ENCODE measurements at places on chromosomes 7 and 10. TPM values are rescaled to one million over a fixed set of nuclear protein-coding genes. Genes with fewer than 3 reads are reported as not detected.

DNA sequence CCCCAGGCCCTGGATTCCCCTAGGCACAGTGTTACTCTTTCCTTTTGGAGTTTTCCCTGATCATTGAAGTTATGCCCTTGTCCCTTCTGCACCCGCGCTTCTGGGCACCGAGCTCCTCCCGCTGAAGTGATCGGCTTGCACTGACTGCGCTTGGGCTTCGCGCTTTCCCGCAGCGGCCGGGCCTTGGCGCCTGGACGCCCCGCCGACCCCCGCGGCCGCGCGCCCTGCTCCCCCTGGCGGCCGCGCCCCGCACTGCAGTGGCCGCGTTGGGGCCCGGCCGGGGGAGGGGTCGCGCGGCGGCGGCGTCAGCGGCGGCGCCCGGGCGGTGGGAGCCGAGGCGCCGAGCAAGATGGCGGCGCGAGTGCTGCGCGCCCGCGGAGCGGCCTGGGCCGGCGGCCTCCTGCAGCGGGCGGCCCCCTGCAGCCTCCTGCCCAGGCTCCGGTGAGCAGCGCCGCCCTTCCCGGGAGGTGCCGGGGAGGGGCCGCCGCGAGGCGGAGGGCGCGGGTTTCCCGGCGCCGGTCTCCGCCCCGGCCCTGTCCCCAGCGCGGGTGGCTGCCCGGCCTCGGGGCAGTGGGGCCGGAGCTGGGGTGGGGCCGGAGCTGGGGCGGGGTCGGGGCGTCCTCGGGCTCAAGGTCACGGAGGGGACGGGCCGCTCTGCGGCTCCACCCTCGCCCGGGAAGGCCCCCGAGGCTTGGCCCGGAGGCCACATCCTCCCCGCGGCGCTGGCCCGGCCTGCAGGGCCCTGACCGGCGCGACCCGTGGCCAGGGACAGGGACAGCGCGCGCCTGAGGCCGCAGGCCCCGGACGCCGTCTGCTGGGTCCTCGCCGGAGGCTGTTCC is at the start of gene NIPSNAP2:
NIPSNAP2 (plus strand) TSS at position 325 of the 839 bp plus-strand sequence; CDS start at position 350, 25 bp downstream.
- DNase-seq = peak; percentile 81

DNA sequence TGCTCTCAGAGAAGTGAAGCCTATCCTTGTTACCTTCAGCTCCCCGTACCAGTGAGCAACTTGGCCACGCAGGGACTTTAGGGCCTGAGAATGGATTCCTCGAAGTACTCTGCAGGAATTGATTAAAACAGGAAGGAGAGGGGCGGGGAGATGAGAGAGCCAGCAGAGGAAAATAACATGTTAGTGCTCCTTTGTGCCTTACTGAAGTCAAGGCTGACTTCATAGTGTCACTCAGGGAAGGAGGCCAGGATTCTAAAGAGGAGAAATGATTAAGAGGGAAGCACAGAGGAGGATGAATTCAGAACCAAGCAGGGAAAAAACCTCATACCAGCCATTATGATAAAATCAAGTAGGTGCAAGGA is 195.6 kb upstream of the RHOBTB1 start:
- DNase-seq = no peak

DNA sequence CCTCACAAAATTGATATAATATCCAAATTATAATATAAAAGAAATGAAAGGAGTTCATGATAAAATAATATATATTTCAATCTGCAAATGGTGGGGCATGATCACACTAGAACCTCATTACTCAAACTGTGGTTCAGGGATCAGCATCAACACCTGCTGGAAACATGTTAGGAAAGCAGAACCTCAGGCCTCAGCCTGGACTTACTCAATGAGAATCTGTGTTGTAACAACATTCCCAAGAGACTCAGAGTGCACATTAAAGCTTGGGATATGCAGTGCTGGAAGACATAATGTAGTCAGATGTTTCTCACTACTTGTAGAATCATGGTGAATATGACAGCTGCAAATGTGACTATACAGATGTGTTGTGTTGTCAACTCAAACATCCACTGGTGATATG is 81.7 kb upstream of the ITPRID1 start:
- no peak for DNase-seq

SPAG6 gene
- not detected for total RNA-seq

CDNF gene
- 1.6 TPM for total RNA-seq

DNA sequence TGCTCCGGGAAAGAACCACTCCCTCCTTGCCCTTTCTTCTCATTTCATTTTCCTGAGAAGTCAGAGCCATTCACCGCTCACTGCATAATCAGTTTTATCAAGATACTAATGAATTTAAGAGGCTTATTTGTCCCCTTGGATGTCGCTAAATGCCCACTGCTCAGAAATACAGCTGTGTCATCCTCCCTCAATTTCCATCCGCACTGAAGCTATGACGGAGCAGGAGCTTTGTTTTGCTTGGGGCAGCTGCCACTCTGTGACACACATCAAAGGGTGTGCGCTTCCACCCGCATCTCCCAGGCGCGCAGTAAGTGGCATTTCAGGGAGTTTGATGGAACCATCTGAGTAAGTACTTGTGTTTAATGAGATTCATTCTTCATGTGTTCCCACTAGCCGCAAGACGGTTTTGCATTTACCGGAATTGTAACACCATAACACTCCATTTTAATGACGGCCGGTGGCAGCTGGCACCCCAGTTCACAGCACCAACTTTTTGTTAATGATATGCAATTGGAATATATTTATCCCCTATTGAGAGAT is 103.8 kb upstream of the PARD3 start:
- no peak for DNase-seq

DNA sequence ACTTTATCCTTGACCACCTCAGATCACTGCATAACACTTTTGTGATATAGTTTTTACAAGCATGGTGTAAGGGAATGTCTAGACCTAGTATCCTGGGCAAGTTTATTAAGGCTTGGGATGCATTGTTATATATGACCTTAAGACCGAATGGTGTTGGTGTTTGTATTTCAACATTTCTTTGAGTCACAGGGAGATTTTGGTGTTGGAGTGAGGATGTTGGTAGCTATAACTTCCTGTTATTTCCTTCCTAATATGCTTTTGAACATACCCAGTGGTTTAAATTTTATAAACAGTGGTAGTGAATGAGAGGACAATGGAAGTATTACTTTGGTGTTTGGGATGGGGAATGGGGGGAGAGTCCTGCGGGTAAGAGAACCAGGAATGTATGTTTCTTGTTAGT is 2.6 kb downstream of the EXOC4 start:
- DNase-seq = no peak

GRCh38 chr7:18425227-18425626 is 70.3 kb upstream of the HDAC9 start:
- DNase-seq = no peak

DNA sequence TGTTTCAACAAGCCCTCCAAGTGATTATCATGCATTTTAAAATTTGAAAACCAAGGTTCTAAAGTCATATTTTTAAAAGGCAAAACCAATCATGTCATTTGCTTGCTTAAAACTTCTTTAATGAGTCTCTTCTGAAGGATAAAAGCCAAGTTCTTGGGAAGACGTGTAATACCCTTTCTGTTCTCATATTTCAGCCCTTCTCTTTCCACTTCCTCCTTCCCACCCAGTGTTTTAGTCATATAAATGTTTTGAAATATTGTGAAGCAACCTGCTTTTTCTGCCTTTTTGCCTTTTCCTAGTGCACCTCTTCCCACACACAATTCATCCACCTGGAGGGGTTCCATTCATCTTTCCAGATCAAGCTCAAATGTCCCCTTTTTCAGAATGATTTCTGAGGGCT is 211.1 kb upstream of the LRRTM3 start:
- DNase-seq = no peak

DNA sequence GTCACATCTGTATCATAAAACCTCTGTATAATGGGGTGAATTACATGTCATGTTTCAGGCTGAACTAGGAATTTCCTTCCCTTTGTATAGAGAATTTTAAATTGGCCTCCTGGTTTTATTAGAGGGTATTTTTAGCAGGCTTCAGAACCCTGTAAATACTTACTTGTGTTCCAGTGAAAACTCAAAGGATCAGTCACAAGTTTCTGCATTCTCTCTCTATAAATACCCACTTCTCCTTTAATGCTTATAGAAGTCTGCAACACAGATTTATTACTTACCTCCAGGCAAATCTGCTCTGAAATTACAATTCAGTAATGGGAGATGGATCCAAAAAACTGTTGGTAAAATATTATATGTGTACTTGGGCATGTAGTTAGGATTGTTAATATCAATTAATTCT is 161.6 kb downstream of the GLI3 start:
- no peak for DNase-seq

DNA sequence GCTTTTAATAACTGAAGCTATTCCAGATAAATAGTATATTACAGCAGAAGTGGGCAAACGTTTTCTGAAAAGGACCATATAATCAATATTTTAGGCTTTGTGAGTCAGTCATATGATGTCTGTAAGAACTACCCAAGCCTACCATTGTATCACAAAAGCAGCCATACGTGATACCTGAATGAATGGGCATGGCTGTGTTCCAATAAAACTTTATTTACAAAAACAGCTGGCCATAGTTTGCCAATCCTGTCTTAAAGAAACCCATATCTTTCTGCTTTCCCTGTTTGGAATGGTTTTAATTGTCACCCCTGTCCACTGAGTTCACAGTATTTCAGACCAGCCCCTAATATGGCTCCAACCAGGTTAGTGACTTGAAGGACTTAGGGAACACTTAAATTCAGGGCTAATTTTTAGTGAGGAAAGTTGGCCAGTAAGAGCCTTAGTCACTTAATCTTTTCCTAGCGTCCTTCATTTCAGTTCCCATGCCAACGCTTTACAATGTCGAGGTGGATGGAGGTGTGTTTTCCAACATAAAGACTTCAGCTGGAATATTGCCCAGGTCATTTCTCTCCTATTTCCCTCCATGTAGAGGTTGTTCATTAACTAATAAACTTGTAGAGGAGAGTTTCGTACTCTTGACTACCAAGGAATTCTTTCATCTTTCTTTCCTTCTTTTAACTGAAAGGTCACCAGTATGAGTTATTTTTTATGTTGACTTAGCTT is 184.5 kb downstream of the TRIL start:
- DNase-seq = no peak

GRCh38 chr7:16875861-16876260 is 5.9 kb downstream of the AGR3 start:
- DNase-seq = no peak

- DNase-seq = no peak
Measured at GRCh38 chr7:126227643-126228042, 1025.1 kb downstream of the GRM8 start.

- no peak for DNase-seq
Measured at GRCh38 chr10:69451784-69452251, 553 bp downstream of the TSPAN15 start.

CLDN15 gene
- 13.3 TPM for total RNA-seq

GRCh38 chr7:21184942-21185652 is 242.8 kb upstream of the SP4 start:
- DNase-seq = no peak

CYP17A1 gene
- not detected for total RNA-seq

GRCh38 chr7:29087840-29088170 is 58.5 kb downstream of the CPVL start:
- DNase-seq = no peak

GRCh38 chr7:150560486-150560885 is 6.7 kb upstream of the GIMAP4 start:
- no peak for DNase-seq

DNA sequence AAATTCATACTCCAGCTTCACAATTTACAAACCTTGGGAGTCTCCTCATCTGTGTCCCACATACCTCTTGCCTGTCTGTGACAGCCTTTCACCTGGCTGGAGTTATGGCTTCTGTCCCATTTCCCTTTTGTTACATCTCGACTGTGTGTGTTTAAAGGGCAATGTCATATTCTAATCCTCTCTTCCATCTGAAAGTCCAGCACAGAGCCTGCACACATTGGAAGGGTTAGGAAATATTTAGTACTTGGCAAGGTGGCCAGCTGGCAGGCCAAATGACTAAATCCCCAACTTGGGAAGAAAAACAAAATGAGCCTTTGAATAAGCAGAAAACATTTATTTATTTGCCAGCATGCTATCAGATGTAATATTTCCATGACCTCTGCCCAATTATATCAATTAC is 120.1 kb upstream of the STK17A start:
- no peak for DNase-seq

DNA sequence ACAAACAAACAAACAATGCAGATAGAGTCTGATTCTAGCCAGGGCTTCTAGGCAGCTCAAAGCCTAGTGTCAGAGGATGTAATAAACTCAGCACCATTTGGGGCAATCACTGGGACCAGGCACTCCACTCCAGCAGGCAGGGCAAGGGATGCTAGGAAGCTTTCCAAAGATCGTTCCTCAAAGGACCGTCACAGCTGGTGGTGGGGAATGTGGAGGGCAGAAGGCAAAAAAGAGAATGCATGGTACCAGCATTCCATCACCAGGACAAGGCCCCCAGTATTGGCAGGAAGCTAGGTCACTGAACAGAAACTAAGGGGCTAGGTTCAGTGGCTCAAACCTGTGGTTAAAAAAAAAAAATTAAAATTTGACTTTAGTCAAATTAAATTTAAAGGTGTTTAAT is 94.2 kb downstream of the CUL2 start:
- DNase-seq = no peak

HOXA11 gene
- 0.10 TPM for total RNA-seq

FGFBP3 gene
- 3.9 TPM for total RNA-seq

DNA sequence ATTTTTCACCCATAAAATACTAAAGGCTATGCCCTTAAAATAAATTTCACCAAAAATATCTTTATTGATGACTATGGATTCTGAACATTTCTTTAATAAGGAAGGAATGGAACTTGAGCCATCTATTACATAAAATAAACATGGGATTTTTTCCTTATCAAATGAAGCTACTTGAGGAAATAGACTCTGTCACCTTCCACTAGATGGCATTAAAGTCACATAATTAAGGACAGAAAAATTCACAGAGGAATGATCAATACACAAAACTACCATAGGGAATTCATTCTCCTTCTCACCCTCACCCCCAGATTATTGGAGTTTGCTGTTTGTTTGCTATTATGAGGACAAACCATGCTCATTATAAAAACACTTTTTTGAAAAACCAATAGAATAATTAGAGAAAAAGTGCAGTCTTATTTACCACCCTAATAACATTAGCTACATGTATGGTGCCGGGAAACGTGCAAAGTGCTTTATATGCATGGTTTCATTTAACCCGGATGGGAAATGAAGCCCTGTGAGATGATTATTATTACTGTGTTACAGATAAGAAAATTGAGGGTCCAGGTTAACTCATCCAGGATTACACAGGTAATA is 21.1 kb upstream of the FOXI2 start:
- DNase-seq = no peak

- DNase-seq = no peak
Measured at GRCh38 chr7:20597339-20597738, 18.1 kb upstream of the ABCB5 start.

PPP1R17 gene
- not detected for total RNA-seq

- no peak for DNase-seq
Measured at GRCh38 chr7:18770822-18771221, 275.3 kb downstream of the HDAC9 start.

PRKG1 gene
- not detected for total RNA-seq

DNA sequence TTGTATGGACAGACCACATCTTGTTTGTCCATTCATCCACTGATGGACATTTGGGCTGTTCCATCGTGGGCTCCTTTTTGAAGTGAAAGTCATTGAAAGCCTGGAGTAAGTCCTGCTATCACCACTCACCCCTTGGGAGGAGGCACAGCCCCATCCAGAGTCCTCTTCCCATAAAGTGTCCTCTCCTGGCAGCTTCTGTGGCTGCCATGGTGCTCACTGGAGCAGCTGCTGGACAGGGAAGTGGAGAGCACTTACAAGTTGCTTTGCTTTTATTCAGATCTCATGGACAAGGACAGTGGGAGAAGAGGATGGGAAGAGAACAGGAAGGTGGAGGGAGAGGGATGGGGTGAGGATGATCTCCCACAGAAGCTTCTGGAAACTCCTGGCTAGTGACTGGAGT is 18.5 kb upstream of the EIF5AL1 start:
- no peak for DNase-seq

GRCh38 chr10:128095753-128096469 is 30.3 kb downstream of the MKI67 start:
- peak; percentile 21 for DNase-seq

EPHB4 gene
- 2.9 TPM for total RNA-seq

Measured in activated naive CD8-positive, alpha-beta T cell treated with anti-CD3 and anti-CD28 coated beads for 36 hours (primary cell).